ENCODE measurements at places on chromosomes 7 and 10. TPM values are rescaled to one million over a fixed set of nuclear protein-coding genes. Genes with fewer than 3 reads are reported as not detected.

GRCh38 chr10:125344573-125345171, 184.3 kb upstream of the CTBP2 start:
- DNase-seq: no peak
- no peaks in the 10 kb centered on the region for H3K4me1 ChIP-seq
- no peak overlapping the region for H3K4me3 ChIP-seq
- no peak overlapping the region for H3K27ac ChIP-seq
- H3K27me3 ChIP-seq: peaks cover 18% of the 10 kb centered on the region

- H3K36me3 ChIP-seq: no peaks in the 10 kb centered on the region
- DNase-seq: no peak
- H3K27me3 ChIP-seq: no peaks in the 10 kb centered on the region
- no peak overlapping the region for H3K4me3 ChIP-seq
Measured at GRCh38 chr7:18760046-18760445, 264.5 kb downstream of the HDAC9 start.

DNA sequence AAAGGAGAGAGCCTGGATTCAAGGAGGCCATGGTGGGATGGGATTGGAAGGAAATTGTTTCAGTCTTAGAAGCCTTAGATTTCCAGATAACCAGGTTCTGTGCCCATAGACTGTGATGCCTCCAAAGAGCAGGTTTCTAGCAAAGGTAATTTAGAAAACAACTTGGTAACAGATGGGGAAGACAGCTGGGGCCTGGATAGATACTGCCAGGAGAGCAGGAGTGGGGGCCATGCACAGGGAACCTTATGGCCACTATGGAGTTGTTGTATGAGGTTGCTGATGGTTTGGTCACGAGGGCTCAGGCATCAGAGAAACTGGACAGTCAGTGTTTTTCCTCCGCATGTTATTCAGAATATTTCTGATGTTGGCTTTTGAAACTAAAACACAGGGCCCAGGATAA, 901.9 kb downstream of the LRMDA start:
- H3K36me3 ChIP-seq: no peaks in the 10 kb centered on the region
- no peaks in the 10 kb centered on the region for H3K27me3 ChIP-seq
- no peak overlapping the region for H3K27ac ChIP-seq
- H3K4me3 ChIP-seq: no peak overlapping the region
- no peak for DNase-seq

DNA sequence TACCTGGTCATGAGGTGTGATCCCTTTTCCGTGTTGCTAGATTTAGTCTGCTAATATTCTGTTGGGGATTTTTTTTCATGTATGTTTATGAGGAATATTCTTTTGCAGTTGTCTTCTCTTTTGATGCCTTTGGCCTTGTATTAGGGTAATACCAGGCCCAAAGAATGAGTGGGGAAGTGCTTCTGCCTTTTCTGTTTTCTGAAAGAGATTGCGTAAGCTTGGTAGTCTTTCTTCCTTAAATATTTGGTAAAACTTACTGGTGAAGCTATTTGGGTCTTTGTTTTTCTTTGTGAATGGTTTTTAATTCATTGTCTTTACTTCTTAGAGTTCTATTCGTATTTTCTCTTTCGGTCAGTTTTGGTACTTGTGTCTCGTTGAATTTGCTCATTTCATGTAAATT, 51.1 kb downstream of the SHH start:
- H3K36me3 ChIP-seq: peaks cover 26% of the 10 kb centered on the region
- DNase-seq: no peak
- H3K27me3 ChIP-seq: no peaks in the 10 kb centered on the region
- H3K4me3 ChIP-seq: no peak overlapping the region
- H3K4me1 ChIP-seq: peaks cover 30% of the 10 kb centered on the region
- H3K27ac ChIP-seq: peak overlapping the region; percentile 27

- H3K4me1 ChIP-seq: peaks cover 8% of the 10 kb centered on the region
- H3K36me3 ChIP-seq: no peaks in the 10 kb centered on the region
- DNase-seq: peak; percentile 22
- H3K27me3 ChIP-seq: no peaks in the 10 kb centered on the region
Measured at GRCh38 chr10:43128958-43129706, 9.1 kb upstream of the CSGALNACT2 start.

METTL27 gene
- 5.8 TPM for total RNA-seq

Measured in spleen (tissue), 13 donors.